ENCODE measurements at places on chromosomes 16 and 17.

- no peak for DNase-seq
These were observed 34.9 kb upstream of the C16orf78 start for GRCh38 chr16:49338611-49339265.

DNA sequence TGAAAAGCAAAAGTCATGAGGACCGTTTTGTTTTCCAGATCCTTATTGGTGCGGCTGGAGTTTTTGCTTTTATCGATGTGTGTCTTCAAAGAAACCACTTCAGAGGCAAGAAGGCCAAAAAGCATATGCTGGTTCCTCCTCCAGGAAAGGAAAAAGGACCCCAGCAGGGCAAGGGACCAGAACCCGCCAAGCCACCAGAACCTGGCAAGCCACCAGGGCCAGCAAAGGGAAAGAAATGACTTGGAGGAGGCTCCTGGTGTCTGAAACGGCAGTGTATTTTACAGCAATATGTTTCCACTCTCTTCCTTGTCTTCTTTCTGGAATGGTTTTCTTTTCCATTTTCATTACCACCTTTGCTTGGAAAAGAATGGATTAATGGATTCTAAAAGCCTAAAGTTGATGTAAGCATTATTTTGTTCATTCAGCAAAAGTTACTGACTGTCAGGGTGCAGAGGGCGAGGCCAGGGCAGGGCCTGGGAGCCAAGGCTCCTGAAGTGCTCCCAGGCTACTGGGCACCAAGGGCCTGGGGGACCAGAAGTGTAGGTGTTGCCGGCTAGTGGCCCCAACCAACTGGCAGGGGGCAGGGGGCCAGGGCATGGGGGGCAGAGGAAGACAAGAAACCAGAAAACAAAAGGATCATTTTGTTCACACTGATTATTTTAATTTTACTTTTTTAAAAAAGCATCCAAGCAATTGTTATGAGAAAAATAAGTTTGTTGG lies 8.8 kb downstream of the CMTM2 start:
- no peak for DNase-seq

GRCh38 chr16:49419862-49420261 lies 46.3 kb downstream of the C16orf78 start:
- DNase-seq: no peak

GRCh38 chr16:65789161-65789945 lies 577.1 kb upstream of the CDH5 start:
- no peak for DNase-seq

DNA sequence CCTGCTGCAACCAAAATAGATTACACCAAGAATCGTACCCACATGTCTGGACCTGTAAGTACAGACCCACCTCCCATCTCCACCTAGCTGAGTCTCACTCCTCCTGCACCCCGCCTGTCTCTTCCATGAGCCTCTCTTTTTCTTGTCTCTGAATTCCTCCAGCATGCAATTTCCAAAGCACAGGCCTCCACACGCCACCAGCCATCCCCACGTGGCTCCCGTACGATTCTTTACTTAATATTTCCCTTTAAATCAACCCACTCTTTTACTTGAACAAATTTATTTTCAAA lies 1.2 kb downstream of the RPH3AL start:
- DNase-seq: no peak

DNA sequence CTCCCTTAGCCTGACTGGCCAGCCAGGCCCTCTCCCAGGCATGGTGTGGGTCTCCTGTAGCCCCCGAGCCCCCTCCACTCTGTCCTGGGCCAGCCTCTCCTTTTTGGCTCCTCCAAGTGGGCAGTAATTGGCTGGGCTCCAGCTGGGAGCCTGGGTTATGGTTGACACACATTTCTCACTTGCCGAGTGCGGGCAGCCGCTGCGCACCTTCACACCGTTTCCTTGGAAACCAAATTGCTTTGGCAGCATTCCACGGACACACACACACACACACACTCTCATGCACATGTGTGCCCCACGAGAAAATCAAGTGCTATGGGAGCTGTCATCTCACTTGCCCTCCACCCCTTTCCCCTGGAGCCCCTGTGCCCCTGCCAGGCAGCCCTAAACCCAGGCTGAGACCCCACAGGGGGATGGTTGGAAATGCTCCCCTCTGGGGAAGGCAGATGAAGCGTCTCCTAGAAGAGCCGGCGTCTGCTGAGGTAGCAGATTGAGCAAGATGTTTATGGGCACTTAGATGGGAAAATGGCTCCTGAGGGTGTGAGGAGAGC lies 402.7 kb upstream of the TNRC6C start:
- no peak for DNase-seq

DNA sequence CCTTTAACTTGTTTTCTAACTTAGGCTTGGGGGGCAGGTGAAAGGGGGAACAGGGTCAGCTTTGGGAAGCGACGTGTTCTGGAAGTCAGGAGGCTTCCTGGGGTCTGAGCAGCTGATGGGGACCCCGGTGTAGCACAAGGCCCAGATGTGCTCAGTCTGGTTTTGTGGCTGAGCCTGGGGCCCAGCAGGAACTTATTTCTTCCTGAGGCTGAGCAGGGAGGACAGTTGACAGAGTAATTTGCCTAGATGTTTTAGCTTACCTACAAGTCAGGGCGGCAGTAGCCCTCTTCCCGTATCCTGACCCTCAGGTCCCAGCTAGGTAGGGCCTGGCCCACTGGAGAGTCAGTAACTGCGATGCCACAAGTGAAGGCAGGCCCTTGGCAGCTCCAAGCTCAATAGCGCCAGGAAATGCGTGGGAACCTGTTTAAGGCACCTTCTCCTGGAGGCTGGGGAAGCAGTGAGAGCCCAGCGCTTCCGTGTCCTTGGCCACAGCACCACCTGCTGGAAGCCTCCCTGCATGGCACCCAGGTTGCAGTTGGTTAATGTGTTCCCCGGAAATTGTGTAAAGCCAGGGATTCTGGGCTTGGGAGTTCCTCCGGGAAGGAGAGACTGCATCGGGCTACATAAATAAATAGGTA lies 5.2 kb downstream of the CCR7 start:
- DNase-seq: peak; percentile 83

DNA sequence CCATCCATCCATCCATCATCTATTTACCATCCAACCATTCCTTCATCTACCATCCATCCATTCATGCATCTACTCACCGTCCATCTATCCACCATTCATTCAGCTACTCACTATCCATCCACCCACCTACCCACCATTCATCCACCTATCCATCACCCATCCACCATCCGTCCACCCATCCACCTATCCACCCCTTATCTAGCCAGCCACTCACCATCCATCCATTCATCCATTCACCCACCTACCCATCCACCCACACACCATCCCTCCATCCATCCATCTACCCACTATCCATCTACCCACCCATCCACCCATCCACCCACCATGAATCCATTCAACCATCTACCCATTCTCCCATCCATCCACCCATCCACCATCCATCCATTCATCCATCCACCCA lies 26.6 kb downstream of the BCO1 start:
- DNase-seq: no peak

GRCh38 chr16:53457670-53458069 lies 23.4 kb downstream of the RBL2 start:
- peak; percentile 75 for DNase-seq

DNA sequence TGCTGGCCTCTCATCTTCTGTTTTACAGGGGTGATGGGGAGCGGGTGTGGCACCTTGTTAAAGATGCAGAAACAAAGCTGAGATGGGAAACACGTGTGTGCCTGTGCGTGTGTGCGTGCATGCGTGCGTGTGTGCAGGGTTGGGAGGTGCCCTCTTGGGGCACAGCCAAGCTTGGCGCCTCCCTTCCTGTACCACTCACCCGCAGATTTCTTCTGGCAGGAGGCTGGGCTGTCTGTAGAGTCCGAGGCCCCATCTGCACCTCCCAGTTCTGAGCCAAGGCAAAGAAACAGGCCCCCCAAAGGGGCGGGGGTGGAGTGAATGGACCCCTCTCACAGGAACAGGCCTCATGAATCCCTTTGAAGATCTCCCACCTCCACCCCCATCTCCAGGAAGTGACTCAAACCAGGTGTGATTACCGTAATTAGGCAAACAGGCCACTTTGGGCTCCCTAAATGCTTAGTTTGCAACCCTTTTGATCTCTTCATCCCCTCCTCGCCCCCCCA lies 20.9 kb downstream of the TNS4 start:
- peak; percentile 90 for DNase-seq

- peak; percentile 74 for DNase-seq
These were observed 485 bp downstream of the DYNLL2 start for GRCh38 chr17:58083491-58084316.

DNA sequence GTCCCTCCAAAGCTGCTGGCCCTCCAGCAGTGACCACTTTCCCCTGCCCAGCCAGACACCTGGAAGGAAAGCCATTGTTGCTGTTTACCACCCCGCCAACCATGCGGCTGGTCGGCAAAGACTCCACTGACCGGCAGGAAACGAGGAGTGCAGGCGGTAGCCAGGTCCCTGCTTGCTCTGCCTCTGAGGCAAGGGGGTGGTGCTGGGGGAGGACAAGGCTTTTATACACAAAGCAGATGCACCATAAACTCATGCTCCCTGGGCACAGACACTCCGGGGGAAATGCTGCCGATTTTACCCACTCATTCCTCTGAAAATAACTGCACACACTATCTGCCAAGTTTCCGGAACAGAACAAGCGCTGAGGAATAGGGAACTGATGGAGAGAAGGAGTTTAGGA lies 62.8 kb upstream of the GRIN2A start:
- DNase-seq: no peak

Measured in CD4-positive, alpha-beta T cell treated with Interleukin-6 for 4 hours (primary cell).